Right ventricle myocardium superior (tissue), 1 donor: ENCODE measurements at places on chromosomes 7 and 10. TPM values are rescaled to one million over a fixed set of nuclear protein-coding genes. Genes with fewer than 3 reads are reported as not detected.

GRCh38 chr7:75905785-75906604, 9.0 kb upstream of the POR start:
- peak; percentile 83 for DNase-seq

- no peak for DNase-seq
Measured at GRCh38 chr10:75733135-75733890, 301.9 kb downstream of the LRMDA start.

DNA sequence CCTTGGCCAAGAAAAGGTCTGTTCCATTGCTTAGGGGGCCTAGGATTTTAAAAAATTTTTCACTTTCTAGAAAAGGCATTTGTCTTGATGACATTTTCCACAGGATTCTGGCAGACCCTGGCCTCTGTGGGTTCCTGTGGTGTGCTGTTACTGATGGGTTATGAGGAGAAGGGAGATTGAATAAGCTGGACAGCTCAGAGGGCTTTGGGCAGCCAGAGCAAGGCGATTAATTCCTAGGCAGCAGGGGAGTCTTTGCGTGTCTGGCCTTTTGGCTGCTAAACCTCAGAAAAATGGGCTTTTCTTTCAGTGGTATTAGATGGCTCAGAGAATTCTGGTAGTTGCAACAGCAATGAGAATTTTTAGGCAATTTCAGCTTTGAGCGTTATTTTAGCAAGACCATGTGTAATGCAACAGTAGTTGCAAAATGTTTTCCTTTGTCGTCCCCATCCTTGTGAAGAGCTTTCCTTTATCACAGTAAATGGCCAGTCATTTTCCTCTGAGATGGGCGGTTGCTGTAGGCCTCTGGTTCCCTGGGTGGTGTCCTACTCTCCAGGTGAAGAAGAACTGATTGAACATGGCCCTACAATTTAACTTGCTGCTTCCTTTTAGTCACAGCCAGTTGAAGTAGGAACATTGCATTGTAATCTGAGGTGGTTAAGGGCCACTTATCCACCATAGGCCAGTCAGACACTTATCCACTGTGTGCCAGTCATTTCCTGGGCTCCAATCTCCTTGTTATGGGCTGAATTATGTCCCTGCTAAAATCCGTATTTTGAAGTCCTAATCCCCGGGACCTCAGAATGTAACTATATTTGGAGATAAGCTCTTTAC, 43.2 kb downstream of the SH2D4B start:
- DNase-seq: no peak

DNA sequence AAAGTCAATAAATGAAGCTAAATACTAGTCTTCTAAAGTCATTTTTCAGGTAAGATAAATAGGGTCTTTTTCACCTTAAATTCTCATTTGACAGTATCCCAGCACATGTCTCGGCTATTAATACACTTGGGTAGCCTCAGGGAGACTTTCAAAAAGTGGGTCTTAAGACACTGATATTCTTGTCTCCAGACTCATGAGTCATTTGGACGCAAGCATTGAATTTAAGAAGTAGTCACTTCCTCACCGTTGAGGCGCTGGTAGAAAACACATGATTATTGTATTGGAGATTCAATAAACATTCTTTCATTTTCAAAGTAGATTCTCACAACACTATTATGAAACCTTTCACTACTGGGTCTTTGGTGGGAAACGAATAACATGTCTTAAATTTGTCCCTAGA, 108.9 kb upstream of the SP8 start:
- DNase-seq: no peak

GRCh38 chr7:45451342-45452035, 122.7 kb upstream of the ADCY1 start:
- DNase-seq: no peak

- no peak for DNase-seq
Measured at GRCh38 chr7:140604760-140605159, 35.9 kb downstream of the DENND2A start.

GRCh38 chr10:72702868-72703581, 11.1 kb downstream of the MCU start:
- DNase-seq: no peak

DNA sequence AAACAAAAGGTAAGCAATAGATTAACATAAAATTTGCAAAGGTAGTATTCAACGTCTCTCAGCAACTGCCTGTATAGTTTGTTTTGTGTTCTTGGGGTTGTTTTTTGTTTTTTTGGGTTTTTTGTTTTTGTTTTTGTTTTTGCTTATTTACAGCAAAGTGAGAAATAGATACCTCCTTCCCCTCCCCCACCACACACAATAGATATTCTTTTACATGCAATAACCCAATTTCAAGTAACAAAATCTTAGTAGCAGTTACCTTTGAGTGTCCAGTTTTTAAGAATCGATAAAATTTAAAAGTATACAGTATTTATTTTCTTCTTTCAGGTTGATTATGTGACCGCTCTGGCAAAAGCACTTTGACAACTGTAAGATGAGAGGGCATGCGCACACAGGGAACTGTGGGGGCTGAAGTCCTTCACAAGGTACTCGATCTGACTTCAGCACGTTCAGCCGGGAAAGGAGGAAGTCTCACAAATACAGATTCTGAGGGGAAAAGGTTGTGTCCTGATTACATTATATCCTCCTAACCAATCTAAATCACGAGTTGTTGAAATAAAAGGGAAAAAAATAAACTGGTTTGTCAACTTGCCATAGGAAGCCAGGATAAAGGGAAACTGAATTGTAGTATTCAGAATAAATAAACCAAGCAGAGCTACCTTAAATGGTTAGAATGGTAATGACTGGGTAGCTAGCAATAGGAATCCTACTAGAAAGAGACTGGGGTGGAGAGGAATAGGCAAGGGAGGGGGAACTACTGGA, 47.8 kb downstream of the CPEB3 start:
- DNase-seq: peak; percentile 69

DNA sequence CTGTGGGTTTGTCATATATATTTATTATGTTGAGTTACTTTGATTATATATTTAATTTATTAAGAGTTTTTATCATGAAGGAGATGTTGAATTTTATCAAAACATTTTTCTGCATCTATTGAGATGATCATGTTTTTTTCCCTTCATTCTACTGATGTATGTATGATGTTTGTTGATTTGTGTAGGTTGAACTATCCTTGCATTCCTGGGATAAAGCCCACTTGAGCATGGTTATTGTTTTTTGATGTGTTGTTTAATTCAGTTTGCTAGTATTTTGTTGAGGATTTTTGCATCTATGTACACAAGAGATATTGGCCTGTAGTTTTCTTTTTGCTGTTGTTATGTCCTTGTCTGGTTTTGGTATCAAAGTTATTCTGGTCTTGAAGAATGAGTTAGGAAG, 31.1 kb downstream of the SCART1 start:
- DNase-seq: no peak

- no peak for DNase-seq
Measured at GRCh38 chr7:48245751-48246472, 74.7 kb downstream of the ABCA13 start.

DNA sequence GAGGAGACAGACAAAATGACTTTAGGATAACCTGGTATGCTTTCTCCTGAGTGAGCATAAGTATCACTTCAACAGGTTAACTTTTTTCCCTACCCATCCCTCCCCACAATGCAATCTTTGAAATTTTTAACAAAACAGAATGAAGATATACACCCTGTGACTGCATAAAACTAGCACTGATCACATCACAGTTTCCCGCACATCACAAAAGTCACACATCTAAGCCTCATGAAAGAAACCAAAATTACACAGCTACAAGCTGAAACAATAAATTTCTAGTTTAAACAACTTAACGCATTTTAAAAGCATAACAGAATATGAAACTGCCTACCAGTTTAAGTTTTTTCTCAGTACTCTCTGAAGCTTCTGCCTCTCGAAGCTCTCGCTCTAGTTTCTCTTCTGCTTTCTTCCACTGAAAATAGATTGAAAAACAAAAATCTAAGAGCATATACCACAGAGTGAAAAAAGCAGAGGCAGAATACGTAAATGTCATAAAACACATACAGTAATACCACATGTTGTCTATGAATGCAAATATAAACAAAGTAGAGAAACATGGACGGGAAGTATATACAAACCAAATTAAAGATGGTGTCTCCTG, 18.1 kb downstream of the NOC3L start:
- DNase-seq: no peak

GRCh38 chr10:12965571-12965970, 35.9 kb downstream of the CCDC3 start:
- no peak for DNase-seq

DNA sequence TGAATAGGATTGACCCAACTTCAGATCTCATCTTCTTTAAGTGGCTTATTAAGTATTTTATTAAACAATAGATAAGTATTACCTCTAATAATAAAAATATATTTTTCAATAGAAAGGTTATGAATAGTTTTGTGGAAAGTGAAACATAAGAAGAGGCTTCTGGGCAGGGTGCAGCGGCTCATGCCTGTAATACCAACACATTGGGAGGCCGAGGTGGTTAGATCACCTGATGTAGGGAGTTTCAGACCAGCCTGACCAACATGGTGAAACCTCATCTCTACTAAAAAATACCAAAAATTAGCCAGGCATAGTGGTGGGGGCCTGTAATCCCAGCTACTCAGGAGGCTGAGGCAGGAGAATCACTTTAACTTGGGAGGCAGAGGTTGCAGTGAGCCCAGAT, 26.5 kb downstream of the GPR85 start:
- DNase-seq: no peak

GRCh38 chr10:126253611-126253998, 134.7 kb downstream of the ADAM12 start:
- no peak for DNase-seq

The PPP1R17 gene
- not detected for total RNA-seq

The EPO gene
- total RNA-seq: not detected

The PRSS1 gene
- total RNA-seq: not detected

The FRAT1 gene
- 5.3 TPM for total RNA-seq

The ADARB2 gene
- total RNA-seq: not detected

The PDIA4 gene
- 32.2 TPM for total RNA-seq

The GOLGA7B gene
- total RNA-seq: 0.11 TPM

The TLL2 gene
- total RNA-seq: 8.7 TPM
